ENCODE measurements at places on chromosomes 7 and 10. TPM values are rescaled to one million over a fixed set of nuclear protein-coding genes. Genes with fewer than 3 reads are reported as not detected.

GRCh38 chr10:15339892-15340291 is 31.2 kb downstream of the FAM171A1 start:
- no peak for DNase-seq

DNA sequence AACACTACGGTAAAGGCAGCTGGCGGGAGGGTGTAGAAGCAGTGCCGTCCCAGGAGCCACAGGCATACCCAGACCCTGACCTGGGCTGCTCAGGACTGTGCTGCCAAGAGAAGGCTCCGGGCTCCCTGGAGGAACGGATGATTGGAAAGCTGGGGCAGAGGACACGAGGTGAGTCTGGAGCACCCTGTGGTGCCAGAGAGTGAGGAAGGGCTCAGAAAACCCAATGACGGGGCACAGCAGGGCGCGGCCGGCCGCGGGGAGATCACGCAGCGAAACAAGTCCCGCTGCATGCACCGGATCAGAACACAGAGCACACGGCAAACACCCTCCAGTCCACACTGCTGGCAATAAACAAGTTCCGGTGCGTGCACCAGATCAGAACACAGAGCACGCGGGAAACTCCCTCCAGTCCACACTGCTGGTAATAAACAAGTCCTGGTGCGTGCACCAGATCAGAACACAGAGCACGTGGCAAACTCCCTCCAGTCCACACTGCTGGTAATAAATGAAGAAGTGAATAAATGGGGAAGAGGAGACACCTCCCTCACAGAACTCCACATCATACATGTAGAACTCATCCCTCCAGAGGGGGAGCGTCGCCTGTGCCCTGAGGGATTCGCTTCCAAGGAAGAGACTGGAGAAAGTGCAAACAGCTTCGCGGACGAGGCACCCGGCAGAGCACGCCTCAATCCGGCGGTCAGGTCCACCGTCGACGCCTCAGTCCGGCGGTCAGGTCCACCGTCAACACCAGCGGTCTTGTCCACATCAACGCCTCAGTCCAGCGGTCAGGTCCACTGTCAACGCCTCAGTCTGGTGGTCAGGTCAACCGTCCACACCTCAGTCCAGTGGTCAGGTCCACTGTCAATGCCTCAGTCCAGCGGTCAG is 265.0 kb downstream of the MAD1L1 start:
- DNase-seq = no peak

DNA sequence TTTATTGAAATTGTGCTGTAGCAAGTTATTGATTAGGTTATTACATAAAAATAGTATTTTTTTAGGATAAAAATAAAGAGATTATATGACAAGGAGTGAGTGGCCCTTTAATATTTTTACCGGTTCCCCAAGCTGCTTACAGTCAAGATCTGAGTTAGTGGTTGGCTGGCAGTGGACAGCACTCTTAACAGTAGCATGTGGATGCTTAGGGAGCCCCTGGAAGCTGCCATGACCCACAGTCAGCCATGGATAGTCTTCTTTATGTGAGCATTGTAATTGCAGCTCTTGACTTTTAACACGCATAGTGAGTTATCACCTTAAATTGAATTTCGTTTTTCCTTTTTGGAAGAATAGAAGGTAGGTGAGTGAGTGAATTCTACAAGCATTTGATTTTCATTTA is 22.1 kb downstream of the RAB18 start:
- no peak for DNase-seq

DNA sequence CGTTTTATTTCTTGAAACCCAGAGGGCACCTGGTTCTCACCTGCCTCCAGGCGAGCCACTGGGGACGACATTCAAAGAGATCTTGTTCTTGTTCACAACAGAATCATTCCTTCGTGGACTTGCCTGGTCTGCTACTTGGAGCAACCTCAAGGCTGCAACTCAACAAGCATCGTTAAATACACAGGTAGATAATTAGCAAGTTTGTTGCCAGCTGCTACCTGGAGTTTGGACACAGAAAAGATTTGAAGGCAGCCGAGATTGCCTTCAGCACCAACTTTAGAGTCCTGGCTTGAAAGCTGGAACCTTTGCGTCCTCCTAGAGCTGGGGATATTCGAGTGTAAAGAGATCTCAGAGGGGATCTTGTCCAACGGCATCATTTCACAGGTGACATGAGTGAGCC is 89.6 kb upstream of the C7orf33 start:
- no peak for DNase-seq

GRCh38 chr7:75639071-75639885 is 99.5 kb downstream of the HIP1 start:
- DNase-seq = peak; percentile 44

GRCh38 chr7:155109121-155109520 is 39.0 kb downstream of the HTR5A start:
- no peak for DNase-seq

- DNase-seq = no peak
These were observed 57.5 kb downstream of the CAMK2B start for GRCh38 chr7:44267719-44268421.

DNA sequence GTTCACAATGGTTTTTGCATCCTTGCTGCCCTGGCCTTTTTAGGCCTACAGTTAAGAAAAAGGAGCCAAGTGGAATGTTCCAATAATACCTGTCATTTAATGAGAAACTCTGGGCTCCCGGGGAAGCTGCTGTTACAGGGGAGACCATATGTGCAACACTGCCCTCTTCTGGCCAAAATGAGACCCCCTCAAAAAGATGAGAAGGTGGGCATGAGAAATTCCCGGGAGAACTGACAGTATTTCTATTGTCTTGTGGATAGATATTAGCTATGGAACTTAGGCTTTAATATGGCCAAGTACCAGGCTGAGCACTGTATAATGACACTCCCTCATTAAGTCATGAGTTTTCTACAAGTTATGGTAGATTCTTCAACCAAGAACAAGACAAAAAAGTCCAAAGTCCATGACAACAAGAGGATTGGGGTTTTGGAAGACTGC is 99.4 kb downstream of the CCDC3 start:
- DNase-seq = peak; percentile 66

Gene DNAH11
- total RNA-seq = 0.69 TPM

Gene THAP5
- 14.1 TPM for total RNA-seq

Gene GFRA1
- total RNA-seq = 0.95 TPM
